Kidney (tissue), 22 donors: ENCODE measurements at places on chromosomes 6 and 20. TPM values are rescaled to one million over a fixed set of nuclear protein-coding genes. Genes with fewer than 3 reads are reported as not detected.
A peak's percentile ranks its signal among the peaks of the same experiment; 100 is the strongest.

DNA sequence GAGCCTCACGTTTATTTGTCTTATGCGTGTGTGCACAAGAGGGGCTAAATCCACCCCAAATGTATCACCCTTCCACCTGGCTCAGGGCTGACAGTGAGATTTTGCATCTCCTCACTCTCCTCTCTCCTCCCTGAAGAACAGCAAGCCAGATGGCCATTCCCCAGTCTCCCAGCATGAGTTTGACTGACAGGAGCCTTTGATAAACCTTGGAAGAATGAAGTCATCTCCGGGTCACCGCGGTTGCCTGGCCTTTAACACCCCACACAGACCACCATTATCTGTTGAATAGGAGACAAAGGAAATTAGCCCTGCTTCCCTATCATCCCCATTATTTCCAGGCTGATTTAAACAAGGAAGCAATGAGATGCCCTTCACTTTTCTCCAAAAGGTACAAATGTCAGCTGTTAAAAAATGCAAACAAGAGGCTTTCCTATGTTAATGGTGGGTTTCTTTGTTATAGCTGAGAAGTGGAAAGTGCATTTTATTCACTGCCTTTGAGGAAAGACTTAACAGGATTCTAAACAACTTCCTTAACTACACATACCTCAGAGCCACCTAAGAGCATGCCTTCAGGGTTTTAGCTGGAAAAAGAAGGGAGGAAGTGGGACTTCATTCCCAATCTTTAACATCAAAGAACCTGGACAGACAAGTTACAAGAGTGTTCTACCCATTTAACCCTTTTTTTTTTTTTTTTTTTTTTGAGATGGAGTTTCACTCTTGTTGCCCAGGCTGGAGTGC, 524.8 kb upstream of the ID4 start:
- no peak for DNase-seq

- DNase-seq = no peak
Measured at GRCh38 chr20:4936392-4936850, 64.9 kb downstream of the SLC23A2 start.

- DNase-seq = no peak
Measured at GRCh38 chr6:145169726-145170224, 565.5 kb downstream of the EPM2A start.

DNA sequence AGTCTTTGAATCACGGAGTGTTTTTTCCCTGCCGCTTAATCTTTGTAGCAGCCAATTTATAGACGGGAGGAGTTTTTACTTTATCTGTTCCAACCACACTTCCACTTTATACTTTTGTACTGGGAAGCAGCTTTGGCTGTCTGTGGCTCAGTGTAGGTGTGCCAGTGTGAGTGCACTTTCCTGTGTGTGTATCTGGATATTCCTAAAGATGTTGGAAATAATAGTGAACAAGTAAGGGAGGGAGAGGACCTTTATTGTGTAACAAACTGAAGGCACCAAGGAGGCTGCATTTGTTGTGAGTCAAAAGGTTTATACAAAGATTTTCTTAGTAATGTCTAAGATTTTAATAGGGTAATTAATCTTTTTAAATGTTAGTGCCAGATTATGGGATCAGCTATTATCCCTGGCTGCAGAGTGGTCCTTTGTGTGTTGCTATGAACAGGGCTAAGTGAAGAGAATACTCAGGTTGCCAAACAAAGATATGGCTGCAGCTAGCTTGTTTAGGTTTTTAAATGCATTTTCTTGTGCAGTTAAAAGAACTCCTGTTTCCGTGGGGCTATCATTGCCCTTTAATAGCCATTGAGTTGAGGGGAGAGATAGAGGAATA, 226.3 kb downstream of the RNF144B start:
- no peak for DNase-seq

GRCh38 chr6:75986935-75987334, 85.5 kb downstream of the IMPG1 start:
- DNase-seq = no peak

- DNase-seq = no peak
Measured at GRCh38 chr20:49868538-49868937, 46.8 kb downstream of the SPATA2 start.

GRCh38 chr20:64156136-64156885, 7.9 kb upstream of the MYT1 start:
- no peak for DNase-seq

- DNase-seq = no peak
Measured at GRCh38 chr6:43508481-43509141, 1.5 kb downstream of the LRRC73 start.

GRCh38 chr6:11366934-11367637, 134.6 kb upstream of the NEDD9 start:
- no peak for DNase-seq

- no peak for DNase-seq
Measured at GRCh38 chr20:8039042-8039441, 19.5 kb upstream of the TMX4 start.

DNA sequence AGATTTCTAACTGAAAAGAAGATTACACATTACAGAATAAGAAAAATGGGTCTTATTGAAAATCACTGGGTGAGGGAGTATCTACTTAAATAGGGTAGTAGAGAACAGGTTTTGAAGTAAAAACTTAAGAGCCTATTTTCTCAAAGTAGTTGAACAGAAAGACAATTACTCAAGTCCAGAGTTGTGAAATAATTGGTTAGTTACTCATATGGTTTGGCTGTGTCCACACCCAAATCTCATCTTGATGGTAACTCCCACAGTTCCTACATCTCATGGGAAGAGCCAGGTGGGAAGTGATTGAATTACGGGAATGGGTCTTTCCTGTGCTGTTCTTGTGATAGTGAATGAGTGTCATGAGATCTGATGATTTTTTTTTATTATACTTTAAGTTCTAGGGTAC, 1035.3 kb upstream of the GJE1 start:
- DNase-seq = no peak

- DNase-seq = no peak
Measured at GRCh38 chr6:11413728-11414127, 123.8 kb upstream of the TMEM170B start.

DNA sequence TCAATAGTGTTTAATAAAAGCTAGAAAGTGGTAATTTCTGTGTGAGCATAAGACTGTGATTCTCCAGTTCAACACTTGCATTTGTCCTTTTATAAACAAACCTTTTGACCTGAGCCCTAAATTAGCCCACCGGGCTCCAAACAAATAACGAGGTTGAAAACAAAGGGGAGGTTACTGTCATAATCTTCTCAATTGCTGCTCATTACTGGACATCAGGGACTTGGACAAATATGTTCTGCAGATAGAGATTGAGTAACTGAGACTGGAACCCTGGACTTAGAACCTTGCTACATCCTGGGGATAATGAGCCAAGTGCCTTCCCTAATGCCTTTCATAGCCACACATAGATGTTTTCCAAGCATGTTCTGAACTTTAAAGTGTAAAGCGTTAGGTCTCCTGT, 84.2 kb upstream of the PCSK2 start:
- no peak for DNase-seq

DNA sequence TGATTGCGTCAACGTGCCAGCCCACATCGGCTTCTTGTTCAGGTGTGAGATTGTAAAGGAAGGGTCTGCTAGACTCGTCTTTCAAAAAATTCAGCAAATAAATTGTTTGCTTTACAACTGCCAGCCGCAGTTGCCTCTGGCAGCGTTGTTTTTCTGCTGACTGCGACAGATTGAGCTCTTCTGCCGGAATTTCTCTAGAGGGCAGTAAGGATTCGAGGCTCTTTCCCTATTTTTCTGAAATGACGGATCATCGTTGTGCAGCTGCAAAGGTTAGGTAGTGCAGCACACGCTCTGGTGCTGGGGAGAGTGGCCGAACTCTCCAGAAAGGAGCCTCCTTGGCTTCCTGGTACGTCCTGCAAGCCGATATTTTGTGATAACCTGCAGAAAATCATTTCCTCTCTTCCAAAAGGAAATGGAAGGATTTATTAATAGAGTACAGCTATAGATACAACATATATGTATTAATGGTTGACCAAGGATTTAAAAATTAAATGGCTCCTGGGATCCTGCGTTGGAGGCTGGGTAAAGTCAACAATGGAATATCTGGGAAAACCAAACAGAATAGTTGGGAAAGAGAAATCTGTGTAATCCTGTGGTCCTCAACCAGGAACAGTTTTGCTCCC, 121.9 kb upstream of the ZFP64 start:
- DNase-seq = peak; percentile 74

DNA sequence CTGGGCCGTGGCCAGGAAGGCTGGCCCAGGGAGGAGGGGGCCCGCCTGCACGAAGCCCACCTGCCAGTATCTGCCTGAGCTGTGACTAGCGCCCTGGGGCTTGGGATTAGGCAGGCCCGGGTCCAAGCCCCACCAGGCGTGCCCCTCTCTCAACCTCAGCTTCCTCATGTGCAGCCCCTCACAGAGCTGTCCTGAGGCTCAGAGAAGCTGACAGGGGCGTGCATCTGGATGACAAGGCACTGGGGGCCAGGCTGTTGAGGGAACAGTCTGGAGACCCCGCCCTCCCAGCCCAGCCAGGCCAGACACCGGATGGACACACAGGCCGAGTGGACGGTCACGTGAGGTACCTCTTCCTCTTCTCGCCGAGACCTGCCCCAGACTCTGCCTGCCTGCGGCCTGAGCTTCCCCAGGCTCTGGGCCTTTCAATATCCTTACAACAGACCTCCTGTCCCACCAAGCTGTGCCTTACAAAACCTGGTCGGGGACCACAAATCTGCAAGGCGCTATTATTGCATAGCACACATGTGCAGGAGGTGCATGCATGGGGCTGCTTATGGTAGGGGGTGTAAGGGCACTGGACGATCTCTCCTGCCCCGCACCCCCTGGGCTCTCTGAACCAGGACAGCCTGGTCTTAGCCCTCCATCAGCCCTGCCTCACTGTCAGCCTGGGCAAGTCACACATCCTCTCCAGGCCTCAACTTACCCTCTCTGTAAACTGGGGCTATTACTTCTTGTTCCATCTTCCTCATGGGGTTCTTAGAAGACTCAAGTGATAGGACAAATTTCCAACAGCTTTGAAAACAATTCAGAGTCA, 20.0 kb downstream of the NOL4L start:
- no peak for DNase-seq

- DNase-seq = no peak
Measured at GRCh38 chr6:144017166-144018094, 9.4 kb upstream of the PLAGL1 start.

DNA sequence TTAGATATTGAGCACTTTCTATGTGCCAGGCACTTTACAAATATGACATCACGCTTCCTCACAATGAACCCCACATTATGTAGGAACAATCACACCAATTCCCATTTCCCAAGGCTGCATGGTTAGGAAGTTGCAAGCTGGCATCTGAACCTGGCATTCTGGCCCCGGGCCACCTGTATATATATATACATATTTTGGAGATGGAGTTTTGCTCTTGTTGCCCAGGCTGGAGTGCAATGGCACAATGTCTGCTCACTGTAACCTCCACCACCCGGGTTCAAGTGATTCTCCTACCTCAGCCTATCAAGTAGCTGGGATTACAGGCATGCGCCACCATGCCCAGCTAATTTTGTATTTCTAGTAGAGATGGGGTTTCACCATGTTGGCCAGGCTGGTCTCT, 30.4 kb downstream of the SRC start:
- no peak for DNase-seq

DNA sequence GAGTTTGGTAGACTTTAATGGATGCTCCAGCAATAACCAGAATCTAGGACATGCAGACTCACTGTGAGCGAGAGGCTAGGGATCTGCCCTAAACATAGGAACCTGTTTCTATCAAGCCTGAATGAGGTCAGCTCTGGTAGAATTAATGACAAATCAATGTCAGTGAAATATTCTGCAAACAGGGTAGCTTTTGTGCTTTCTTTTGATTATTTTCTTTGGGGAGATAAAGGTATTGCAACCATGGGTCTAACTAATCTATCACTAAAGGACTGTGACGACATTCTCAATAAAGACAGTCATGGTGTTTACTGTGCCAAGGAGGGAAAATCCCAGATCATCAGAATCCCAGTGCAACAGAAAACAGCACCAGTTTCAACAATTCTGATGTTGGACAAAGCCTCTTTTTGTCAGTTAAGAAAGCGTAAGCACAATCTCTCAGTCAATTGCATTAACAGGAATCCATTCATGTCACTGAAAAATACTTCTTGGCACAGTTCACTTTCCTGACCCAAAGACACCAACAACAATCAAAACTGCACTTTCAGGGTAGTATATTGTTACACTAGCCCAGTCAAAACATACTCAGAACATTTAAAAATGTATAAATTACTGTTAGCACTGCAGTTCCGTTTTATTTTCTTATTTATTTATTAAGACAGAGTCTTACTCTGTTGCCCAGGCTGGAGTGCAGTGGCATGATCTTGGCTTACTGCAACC, 36.8 kb upstream of the SMIM29 start:
- DNase-seq = no peak

DNA sequence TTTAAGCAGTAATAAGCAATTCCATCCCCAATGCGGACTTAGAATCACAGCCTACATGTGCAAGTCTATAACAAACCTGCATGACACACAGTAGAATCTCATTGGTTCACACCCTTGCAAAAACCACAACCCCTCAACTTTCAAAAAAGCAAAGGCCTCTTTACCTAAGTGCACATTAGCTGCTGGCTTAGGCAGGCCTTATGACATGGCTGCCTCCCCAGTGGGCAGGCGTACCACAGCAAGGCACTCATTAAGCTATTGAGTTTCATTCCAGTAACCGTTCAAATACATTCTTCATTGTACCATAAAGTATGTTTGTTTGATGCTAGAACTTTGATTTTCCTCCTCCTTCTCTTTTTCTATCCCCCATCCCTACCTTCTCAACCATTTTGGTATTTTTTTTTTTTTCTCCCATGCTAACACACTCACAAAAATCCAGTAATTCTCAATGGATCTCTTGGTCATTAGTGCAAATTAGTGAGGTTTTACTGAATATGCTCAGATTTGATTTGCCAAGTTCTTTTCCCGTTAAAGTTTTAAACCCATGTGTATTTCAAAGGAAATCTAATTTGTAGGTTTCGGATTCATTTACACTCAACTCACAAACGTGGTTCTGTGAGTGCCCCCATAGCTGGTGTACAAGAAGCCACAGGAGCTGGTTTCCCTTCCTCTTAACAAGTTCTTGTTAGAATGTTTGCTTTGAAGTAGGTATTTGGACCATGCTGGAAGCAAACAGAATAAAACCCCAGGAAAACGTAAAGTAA, 460.4 kb upstream of the RUNX2 start:
- no peak for DNase-seq

DNA sequence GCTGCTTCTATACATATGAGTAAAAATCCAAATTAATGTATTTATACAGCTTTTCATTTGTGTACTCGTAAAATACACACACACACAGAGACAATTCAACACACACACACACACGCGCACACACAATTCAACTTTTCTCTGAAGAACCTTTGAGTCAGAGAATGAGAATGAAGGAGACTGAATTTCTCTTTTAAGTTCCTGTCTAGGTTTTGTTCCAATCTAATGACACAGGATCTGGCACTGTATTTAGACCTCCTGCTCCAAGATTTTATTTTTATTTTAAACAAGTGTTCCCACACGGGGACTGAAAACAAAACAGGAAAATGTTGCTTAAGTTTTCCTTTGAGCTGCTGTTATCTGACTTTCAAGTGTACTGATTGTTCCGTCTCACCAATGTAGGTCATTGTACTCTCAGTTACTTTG, 250.8 kb downstream of the LAMA2 start:
- DNase-seq = no peak

GRCh38 chr20:37697314-37697713, 3.5 kb downstream of the CTNNBL1 start:
- DNase-seq = no peak

- no peak for DNase-seq
Measured at GRCh38 chr6:109238396-109238795, 143.1 kb downstream of the CEP57L1 start.

The FRMD1 gene
- total RNA-seq = 1.1 TPM

The EPHA7 gene
- total RNA-seq = 27.0 TPM

The MUC22 gene
- total RNA-seq = not detected

The AFG1L gene
- 7.0 TPM for total RNA-seq
